ENCODE measurements at places on chromosomes 3 and 15.

GRCh38 chr3:29561651-29562149, 280.8 kb downstream of the RBMS3 start:
- no peak for DNase-seq

DNA sequence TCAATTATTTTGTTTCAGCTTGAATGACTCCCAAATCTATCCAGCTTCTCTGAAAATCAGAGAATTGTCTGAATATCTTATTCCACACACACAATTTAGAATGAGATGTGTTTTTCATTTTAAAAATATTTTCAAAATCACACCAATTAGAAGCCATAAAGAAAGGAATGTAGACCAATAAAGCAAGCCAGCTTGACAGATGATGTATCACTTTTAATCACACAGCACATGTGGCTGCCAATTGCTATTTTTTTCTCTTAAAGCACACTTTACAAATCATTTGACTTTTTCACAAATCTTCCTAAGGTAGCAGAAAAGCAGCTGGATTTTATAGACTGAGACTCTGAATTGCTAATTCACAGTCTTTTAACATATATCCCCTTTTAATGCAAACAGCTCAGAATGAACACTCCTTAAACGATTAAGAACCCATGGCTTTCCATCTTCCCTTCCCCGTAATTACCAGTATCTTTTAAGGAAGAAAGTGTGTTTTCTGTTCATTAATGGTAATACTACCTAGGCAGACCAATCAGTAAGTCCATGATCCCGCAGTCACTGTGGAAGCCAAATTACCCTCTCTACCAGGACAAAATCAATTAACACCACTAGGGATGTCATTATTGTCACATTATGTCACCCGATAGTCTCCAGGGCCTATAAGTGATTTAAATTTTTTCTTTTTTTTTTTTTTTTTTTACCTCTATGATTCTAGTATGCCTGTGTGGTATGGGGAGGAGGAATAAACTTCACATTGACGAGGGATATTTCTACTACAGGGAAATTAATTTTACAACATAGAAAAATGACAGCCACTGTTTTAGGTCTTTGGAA, 250.0 kb upstream of the VEPH1 start:
- no peak for DNase-seq

- no peak for DNase-seq
Measured at GRCh38 chr3:46849686-46850467, 13.4 kb downstream of the MYL3 start.

DNA sequence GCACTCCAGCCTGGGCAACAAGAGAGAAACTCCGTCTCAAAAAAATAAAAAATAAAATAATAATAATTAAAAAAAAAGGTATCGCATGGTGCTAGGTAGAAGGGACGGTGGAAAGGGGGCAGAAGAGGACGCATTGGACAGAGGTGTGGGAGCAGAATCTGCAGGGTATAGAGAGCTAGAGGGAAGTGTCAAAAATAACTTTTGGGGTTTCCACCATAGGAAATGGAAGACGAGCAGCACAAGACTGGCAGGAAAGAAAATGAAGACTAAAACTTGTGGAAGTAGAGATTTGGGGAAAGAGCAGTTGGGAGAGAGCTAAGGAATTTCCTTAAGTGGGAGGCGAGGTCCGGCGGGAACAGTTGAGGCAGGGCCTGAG, 585 bp upstream of the MKRN2 start:
- DNase-seq: no peak

- no peak for DNase-seq
Measured at GRCh38 chr3:54906763-54907162, 21.1 kb downstream of the LRTM1 start.

GRCh38 chr3:29314727-29315088, 33.8 kb downstream of the RBMS3 start:
- DNase-seq: no peak

- DNase-seq: no peak
Measured at GRCh38 chr3:88828466-88828865, 279.0 kb upstream of the EPHA3 start.

GRCh38 chr3:171453180-171453886, 6.9 kb downstream of the TNIK start:
- DNase-seq: peak; percentile 78

DNA sequence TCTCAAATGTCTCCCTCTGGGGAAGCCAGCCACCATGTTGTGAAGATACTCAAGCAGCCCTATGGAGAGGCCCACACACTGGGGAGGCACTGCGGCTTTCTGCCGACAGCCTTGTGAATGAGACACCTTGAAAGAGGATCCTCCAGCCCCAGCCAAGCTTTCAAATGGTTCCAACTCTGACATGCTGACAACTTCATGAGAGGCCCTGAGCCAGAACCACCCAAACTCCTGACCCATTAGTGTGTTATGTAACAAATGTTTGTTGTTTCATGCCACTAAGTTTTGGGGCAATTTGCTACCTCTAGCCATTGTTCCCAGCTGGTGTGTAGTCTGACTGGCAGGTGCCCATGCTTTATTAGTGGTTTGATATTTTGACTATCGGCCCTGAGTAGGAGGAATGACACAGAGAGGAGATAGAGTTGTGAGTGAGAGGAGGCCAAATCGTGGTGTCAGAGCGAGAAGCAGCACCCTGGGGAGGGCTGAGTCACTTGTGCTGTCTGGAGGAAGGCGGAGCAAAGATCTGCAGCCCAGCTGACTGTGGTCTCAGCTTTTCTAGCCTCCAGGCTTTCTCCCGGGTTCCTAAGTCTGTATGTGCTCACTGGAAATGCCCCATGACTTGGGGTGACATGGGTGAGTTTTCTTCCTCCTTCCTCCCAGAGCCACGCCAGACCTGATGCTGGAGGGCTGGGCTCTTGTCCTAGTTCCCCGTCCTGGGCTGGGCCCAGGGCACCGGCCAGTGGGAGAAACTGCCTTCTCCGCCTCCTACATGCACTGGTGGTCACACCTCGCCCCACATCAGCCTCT, 56.7 kb upstream of the BLM start:
- no peak for DNase-seq

DNA sequence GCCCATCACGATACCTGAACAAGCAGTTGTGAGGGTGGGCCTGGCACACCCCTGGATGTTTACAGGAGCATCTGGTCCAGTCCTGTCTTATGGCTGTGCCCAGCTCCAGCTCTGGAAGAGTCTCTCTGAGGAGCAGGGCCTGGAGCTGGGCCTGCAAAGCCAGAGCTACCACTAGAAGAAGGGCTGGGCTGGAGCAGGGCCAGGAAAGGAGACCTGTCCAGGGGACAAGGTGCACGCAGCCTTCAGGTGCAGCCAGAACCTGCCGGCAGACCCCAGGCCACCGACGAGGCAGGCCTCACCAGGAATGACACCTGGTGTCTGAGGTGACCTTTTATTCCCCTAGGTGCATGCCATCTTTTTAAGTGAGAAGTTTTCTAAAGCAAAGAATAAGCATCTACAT, 8.4 kb upstream of the BCL2L10 start:
- DNase-seq: no peak

- no peak for DNase-seq
Measured at GRCh38 chr3:23873941-23874340, 42.8 kb downstream of the NKIRAS1 start.

DNA sequence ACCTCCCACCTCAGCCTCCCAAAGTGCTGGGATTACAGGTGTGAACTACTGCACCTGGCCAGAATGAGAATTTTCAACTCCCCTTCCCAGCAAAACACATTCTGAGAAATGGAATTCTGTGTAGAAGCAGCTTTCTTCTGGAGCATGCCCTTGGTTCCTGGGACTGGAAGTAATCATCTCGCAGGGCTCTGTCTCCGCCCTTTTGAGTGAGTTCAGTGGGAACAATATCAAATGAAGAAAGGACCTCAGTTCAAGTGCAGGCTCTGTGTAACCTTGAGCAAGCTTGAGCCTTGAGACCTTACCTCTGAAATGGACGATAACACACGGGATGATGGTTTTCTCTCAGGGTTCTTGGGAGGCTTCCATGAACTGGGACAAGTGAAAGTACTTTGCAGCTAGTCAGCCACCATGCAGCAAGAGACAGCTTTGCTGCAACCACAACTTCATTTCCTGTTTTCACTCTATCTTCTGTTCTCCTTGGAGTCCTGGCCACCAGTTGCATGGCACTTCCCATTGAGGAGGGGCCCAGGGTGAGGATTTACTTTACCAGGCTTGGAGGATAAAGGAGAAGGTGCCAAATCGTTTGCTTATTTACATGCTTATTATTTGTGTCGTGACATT, 35.7 kb upstream of the IGF1R start:
- no peak for DNase-seq
